Globus pallidus (tissue), 1 donor: ENCODE measurements at places on chromosomes 5 and 9.

- DNase-seq: no peak
These were observed 459.3 kb upstream of the MEF2C start for GRCh38 chr5:89342106-89342876.

- peak; percentile 26 for DNase-seq
These were observed 64.0 kb upstream of the UBTD2 start for GRCh38 chr5:172347496-172348052.

DNA sequence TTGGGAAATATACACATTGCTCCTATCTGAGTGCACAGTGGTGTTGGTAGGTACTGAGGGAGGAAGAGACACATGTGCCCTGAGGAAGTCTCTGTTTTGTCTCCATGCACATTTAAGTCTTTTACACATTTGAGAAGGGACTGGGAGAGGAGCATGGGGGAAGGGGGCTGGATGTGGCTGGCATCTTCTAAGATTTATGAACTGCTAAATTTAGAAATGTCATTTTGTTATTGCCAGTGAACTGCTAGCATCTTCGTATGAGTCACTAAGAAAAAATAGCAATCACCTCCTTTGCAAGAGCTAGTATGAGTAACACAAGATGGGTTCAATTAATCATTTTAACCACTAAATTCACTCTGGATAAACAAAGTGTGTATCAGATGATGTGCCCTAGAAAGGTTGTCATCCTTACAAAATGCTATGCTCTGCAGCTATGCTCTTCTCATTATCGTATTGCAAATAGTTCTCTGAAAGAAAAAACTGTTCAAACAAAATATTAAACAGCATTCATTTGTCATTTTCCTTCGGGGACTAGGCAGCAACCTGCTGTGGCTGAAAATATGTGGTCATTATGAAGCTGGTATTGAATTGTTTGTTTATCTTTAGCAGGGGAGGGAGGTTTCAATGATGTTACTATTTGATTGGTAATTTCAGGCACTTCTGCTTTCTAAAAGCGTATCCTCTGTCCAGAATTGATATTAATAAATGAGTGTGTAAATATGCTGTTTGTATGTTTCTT, 236.5 kb downstream of the DMRTA1 start:
- DNase-seq: no peak

DNA sequence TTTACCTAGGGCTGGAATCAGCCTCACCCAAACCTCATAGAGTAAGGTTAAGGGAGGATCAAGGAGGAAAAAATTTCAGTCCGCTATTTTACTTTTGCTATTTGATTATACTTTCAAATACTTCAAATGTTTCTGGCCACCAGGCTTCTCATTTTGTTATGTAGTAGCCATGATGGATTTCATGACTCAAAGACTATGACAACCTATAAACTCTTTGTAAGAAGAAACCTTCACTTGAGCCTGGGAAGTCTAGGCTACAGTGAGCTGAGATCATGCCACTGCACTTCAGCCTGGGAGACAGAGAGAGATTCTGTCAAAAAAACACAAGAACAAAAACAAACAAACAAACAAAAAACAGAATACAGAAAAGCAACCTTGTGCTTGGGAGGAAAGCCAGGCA, 293.6 kb upstream of the TNC start:
- DNase-seq: no peak

DNA sequence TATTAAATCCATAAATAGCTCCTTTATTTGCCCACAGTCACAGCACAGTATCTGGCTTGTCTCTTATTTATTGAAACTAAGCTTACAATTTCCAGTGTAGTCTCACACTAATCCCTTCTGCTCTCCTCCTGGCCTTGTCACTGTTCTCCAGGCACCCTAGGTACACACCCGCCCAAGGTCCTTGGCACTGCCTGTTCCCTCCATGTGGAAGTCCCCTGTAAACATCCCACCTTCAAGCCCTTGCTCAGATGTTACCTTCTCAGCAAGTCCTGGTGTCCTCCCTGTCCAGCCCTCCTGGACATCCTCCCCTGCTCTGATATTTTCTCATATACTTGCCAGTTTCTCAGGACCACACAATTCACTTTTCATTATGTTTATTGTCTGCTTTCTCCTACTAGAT, 44.2 kb upstream of the CFAP157 start:
- no peak for DNase-seq

GRCh38 chr9:129607027-129607387, 13.9 kb downstream of the C9orf50 start:
- DNase-seq: no peak

- DNase-seq: no peak
These were observed 306.8 kb upstream of the NMUR2 start for GRCh38 chr5:152711801-152712388.

DNA sequence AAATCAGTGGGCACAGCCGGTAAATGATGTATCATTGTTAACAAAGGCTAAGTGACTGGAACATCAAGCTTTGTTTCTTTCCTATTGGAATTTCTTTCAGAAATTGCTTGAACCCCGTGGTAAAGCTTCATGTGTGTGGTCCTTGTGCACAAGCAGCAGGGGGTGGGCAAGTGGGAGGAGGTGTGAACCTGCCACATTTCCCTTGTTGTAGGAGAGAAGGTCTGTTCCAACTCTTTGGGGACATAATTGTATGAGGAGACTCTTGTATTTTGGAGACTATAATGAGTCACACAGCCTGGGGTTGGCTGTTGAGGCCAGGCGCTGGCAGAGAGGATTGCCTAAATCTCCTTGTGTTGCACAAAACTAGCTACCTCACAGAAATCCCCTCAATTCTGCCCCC, 620.5 kb downstream of the IRX1 start:
- DNase-seq: no peak

DNA sequence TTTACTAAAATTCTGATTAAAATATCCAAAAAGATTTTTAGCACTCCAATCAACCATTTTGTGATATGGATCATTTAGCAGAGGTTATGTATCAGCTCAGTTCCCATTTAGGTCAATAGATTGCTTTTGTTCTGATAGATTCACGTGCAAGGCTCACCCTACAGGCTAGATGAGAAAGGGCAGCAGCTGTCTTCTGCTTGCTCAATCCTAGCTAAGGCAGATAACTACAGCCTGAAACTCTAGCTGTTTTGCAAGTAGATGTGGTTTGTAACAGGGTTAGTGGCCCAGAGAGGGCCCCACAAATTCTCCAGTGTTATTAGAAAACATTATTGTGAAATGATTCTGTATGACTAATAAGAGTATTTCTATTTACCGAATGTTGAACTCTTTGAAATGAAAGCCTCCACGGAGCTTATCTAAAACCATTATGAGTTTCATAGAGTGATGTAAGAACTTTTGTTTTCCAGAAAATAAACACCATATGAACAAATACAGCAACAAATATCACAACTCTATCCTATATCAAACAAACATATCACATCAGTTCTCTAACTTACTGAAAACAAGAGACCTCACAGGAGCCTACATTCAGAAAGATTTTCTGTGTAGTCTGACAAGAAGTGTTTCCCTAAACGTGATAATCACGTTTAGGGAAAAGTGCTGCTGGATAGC, 841.9 kb upstream of the ACO1 start:
- peak; percentile 15 for DNase-seq

DNA sequence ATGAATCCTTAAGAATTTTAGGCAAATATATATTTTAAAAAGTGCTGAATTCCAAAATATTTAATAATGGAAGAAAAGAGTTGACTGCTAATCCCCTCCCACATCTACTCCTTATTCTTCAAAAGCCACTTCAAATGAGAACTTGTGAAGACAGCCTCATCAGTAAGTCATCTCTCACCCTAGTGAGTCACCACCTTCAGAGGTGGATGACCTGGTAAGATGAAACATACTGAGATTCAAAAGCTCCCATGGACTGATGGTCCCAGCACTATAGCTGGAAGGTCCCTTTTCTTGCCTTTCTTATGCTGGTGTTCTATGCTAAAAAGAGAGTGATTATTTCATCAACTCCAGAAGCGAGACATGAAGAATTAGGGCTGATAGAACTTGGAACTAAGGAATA, 37.8 kb upstream of the SPDL1 start:
- no peak for DNase-seq

- DNase-seq: no peak
These were observed 301.7 kb upstream of the SEMA6A start for GRCh38 chr5:116876240-116876840.
